ENCODE measurements at places on chromosomes 5 and 9.

DNA sequence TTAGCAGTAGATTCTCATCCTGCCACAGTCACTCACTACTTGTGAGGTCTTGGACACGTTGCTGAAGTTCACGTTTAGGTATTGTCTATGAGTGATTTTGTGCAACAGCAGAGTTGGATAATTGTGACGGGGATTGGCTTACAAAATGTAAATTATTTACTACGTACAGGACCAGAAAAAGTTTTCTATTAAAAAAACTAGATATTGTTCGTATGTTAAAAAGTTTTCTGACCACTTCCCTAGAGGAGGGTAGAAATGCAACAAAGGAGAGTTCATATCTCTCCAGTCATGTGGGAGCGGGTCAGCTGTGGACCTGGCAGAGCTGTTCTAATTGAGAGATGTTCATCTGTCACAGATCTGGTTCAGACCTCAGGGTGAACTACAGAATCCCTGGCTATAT lies 976.1 kb upstream of the NUDT12 start:
- no peak for DNase-seq

DNA sequence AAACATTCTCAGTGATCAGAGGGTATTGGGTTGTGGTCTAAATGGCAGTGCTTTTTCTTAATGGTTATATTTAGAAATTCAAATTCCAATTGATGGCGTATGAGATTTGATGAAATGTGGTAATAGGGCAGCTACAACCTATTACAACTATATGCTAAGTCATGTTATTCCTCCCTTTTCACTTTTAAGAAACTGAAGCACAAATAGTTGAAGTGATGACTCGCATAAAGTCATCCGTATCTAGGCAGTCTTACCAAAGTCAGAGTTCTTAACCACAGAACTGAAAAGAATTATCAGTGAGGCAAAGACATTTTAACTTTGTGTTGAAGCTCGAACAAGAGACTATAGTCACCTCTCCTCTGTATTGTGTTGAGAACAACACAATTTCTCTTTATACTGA lies 28.2 kb downstream of the C9orf152 start:
- DNase-seq = no peak

DNA sequence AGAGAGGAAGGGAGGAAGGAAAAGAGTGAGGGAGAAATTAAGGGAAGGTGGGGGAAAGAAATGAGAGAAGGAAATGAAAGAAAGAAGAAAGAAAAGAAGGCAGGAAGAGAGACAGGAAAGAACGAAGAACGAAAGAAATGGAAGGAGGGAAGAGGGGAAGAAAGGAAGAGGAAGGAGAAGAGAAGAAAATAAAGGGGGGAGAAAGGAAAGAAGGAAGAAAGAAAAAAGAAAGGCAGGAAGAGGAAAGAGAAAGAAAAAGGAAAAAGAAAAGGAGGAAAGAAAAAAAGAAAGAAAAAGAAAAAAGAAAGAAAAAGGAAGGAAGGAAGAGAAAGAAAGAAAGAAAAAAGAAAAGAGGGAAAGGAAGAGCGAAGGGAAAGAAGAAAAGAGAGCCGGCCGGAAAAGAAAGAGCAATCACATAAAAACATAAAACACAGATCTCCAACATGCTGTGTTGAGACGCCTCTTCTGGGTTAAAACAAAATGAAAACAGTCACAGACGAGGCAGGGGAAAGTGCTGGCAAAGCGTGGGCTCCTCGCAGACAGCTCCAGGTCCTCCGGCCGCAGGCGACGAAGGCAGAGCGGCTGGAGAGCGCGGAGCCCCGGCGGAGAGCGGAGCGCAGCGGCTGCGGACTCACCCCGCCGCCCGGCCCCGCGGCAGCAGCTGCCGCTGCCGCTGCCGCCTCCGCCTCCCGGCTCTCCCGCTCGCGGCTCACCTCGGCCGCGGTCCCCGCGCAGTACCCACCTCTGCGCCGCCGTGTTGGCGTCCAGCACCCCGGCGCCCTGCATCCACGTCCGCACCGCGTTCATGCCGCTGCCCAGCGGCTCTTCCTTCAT lies 896 bp downstream of the EBF1 start:
- DNase-seq = no peak

- DNase-seq = no peak
Observed at GRCh38 chr5:128671943-128672342, 133.9 kb upstream of the FBN2 start.

- no peak for DNase-seq
Observed at GRCh38 chr5:61854531-61854930, 451.5 kb upstream of the KIF2A start.

Data from amygdala (tissue), 56 donors.